ENCODE measurements at places on chromosomes 12 and 14. TPM values are rescaled to one million over a fixed set of nuclear protein-coding genes. Genes with fewer than 3 reads are reported as not detected.
A peak's percentile ranks its signal among the peaks of the same experiment; 100 is the strongest.

MYF6 gene
- total RNA-seq, result not detected

TRIP11 gene
- total RNA-seq, result 32.8 TPM

ALDH1L2 gene
- 0.87 TPM for total RNA-seq

WNT1 gene
- total RNA-seq, result not detected

CLEC2B gene
- total RNA-seq, result not detected

C1S gene
- 18.2 TPM for total RNA-seq

CCDC197 gene
- not detected for total RNA-seq

DNA sequence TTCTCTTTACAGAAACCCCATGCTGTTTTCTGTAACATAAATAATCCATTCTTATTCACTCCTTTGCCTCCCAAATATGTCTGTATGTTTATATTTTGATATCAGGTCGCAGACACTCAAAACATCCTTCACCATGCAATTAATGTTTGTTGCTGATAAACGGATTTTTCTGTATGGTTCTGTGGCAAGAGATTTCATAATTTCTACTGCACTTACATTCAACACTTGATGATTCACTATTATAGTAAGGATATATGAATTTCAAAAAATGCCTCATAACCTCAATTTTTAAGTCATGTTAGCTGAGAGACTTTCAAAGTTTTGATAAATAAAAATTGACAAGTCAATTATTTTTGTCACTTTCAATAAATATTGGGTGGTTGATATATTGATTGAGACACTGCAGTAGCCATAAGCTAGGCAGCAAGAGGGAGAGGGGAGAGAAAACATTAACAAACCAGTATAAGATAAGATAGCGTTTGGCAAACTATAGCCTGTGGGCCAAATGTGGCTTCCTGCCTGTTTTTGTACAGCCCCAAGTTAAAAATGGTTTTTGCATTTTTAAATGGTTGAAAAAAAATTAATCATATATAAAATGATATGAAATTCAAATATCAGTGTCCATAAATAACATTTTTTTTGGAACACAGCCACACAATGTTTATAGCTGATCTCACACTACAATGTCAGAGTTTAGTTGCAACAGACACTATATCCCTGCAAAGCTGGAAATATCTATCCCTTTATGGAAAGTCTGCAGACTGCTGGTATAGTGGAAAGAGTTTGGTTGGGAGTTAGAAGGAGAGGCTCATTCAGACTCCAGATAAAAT, 18.3 kb downstream of the ALDH6A1 start:
- DNase-seq, result no peak

- DNase-seq, result no peak
Measured at GRCh38 chr14:23387916-23388882, 11.4 kb downstream of the CMTM5 start.

GRCh38 chr14:50874757-50875156, 2.9 kb downstream of the ABHD12B start:
- DNase-seq, result peak; percentile 79

DNA sequence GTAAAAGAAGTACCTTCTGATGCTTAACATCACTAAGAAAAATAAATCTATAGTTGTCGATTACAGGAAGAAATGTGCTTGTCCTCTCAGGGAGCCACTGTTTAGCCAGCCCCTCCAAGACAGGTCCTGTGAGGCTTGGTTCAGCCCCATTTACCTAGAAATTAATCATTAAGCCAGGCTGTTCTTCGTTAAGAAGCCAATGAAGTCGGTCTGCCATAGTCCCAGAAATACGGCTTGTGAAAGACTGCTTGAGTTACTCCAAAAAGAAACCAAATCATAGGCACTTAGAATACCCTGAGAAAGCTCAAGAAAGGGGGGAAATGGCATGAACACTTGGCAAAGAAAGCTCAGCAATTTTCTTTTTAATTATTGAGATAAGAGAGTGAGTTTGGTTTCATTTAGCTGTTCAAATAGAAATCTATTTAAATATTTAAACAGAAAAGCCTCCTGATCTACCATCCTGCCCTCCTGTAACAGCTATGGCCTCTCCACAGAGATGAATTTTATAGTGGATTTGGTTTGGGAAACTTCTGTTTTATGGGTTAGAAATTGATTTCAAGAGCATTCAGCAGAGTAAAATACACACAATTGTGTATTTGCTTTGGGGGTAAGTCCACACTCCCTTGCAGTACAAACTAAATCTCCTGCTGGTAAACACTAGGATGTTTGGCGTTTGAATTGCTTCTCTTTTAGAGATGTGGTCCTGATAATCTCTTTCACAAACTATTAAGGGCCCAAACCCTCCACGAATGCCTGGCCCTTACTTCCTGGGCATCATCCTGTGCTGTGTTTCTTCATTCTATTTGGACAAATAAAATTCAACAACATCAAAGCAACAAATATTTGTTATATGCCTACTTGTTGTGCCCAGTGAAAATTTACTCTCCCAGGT, 234.4 kb downstream of the SEC23A start:
- peak; percentile 71 for DNase-seq

- no peak for DNase-seq
Measured at GRCh38 chr12:99611117-99611516, 36.4 kb upstream of the GARIN6 start.

DNA sequence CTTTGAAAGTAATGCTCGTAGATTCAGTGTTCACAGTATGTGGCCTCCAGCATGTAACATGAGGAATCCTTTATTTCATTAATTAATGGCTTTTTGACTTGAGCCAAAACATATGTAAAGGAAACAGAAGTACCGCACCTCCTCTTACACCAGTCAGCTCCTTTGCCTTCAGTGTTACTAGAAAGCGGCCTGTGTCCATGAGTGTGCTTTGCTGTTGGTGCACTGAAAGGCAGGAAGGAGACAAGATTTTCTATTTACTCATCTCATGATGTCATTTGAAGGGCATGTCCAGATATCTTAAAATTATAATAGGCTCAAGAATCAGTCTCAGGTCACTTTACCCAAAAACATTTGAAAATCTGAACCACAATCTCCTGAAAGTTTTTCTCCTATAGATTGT, 9.9 kb upstream of the CCT2 start:
- DNase-seq, result no peak

GRCh38 chr12:46744283-46744682, 81.5 kb downstream of the SLC38A4 start:
- no peak for DNase-seq

GRCh38 chr12:121233628-121234020, 23.7 kb downstream of the P2RX4 start:
- no peak for DNase-seq

GRCh38 chr12:56682323-56682722, 5.8 kb downstream of the PTGES3 start:
- no peak for DNase-seq

DNA sequence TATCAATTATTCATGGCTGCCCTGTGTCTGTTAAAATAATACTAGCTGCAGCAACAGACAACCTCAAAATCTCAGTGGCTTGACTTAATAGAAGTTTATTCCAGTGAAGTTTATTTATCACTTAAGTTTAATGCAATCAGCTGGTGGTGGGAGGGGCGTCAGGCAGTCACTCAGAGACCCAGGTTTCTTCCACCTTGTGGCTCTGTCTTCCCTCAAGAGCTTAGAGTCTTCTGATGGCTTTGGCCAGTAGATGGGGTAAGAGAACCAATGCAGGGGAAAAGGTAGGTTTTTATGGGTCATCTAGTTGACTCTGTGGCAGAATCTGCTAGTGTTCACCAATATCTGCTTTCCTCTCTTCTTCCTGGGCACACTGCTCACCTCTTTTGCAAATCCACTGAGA, 668.9 kb downstream of the AACS start:
- no peak for DNase-seq

DNA sequence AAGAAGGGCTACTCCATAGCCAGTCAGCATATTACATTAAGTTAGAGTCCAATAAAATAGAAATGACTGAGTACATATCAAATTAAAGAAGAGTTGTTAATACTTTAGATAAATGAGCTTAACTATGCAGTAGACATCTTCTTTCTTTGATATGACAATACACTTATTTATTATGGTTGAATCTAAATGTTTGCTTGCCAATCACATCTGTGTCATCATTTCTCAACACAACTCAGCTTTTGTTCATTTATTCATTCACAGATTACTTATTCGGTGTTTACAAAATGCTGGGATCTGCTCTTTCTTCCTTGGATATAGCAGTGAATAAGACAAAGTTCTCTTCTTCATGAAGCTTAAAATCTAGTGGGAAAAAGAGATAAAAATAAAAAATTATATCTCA, 614.6 kb upstream of the ATP2B1 start:
- no peak for DNase-seq

- DNase-seq, result no peak
Measured at GRCh38 chr14:21990116-21990515, 316.5 kb upstream of the OR4E1 start.

DNA sequence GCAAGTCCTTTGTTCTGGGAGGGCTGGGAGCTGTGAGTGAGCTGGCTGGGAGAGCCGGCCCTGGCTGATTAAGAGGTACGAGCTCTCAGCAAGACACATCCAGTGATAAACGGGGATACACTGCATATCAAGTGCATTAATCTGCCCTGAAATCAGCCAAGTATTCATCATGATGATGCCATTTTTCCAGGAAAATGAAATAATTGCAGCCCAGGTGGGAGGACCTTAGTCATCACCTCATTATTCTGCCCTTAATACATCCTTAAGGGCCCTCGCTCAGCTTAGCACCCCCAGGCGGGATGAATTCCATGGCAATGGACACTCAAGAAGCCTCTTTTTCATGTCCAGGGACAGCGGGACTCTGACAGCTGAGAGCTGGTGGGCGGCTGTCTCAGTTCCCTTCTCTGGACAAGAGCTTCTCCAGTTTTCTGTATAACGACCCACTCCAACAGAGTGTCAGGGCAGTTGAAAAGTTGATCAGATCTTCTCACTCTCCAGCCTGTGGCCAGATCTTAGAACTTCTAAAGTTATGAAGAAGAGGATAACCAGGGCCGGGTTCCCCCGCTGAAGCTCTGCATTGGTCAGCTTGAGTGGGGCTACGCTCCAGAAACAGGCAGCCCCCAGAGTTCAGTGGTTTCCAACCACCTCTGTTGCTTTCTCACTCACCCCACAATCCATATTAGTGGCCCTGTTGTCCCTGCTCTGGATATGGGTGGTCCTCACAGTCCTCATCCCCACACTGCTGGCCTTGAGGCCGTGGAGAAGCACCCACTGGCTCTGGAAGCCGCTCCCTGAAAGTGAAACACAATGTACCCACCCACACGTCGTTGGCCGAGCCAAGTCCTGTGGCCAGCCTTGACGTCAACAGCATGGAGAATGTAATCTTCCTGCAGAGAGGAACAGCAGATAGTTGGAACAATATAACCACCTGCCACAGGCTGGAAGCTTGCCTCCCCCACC, 306.2 kb upstream of the DIO3 start:
- DNase-seq, result no peak

DNA sequence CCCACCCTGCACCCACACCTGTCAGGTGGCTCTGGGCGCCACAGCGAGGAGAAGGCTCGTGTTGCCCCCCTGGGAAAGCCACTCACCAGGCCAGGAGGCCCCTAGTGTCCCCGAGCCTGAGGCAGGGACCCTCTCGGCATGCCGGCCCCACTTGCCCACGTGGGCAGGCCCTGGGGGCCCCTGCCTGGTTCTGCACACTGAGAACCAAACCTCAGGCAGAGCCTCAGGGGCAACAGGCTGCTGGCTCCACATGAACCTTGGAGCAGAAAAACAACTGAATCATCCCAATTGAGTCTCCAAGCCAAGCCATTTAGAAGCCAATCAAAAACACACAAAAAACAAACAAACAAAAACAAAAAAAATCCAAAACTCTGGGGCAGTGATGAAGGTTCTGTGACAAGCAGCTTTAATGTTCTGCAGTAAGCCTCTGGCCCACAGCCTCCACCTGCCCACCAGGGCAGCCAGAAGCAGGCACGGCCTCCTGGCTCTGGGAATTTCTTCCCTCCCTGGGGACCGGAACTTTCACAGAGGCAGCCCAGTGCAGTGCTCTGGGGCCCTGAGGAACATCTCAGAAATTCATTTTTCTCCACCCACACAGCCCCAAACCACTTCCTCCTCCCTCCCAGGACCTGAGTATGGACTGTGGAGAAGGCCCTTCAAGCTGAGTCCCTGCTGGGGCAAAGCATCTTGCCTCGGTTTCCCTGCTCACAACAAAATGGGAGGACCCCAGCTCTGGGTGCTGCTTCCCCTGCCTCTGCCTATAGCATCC, 90.2 kb downstream of the CHGA start:
- no peak for DNase-seq

GRCh38 chr12:107159384-107159900, 66.1 kb upstream of the CRY1 start:
- no peak for DNase-seq

DNA sequence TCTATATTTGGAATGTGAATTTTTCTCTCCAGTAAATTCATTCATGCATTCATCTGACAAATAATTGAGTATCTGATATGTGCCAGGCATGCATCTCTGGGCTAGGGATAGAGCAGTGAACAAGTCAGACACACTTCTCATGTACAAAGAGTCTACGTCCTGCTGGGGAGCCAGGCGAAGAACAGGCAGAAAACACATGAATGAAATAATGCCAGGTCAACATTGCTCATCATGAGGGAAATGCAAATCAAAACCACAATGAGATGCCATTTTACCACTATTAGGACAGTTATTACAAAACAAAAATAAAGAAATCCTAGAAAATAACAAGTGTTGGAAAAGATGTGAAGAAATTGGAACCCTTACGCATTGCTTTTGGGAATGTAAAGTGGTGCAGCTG, 90.3 kb downstream of the PAX9 start:
- DNase-seq, result no peak

DNA sequence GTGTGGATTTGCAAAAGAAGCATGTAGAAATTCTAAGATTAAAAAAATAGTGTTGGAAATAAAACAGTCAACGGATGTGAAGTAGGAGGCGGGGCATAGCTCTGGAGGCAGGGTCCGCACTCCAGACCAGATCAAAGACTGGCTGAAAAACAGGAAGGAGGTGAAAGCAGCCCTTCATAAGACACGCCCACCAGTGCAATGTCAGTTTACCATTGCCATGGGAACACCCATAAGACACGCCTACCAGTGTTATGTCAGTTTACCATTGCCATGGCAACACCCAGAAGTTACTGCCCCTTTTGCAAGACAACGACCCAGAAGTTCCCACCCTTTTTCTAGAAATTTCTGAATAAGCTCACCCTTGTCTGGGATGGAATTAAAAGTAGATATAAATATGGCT, 87.1 kb downstream of the FZD10 start:
- DNase-seq, result no peak
